ENCODE measurements at places on chromosomes 4 and X.

DNA sequence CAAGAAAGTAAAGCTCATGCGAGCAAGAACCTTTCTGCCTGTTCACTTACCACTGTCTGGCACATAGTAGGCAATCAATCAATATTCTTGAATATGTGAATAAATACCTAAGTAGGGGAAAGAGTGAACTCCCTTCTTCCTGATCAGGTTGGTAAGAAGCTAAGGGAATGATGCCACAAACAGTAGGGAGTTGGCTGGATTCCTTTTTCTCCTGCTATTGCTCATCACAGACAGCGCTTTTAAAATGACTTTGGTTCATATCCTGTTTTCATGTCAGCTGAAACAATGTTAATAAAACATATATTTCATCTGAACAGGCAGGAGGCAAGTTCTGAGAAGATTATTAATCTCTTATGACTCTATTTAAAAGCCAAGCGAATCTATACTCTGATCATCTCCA lies 99.2 kb downstream of the NSUN7 start:
- DNase-seq = no peak

- DNase-seq = no peak
Measured at GRCh38 chrX:151714362-151714761, 1.5 kb upstream of the FATE1 start.

- DNase-seq = no peak
Measured at GRCh38 chr4:155403886-155404285, 27.1 kb upstream of the MAP9 start.

GRCh38 chr4:48509543-48509942 lies 19.5 kb downstream of the ZAR1 start:
- no peak for DNase-seq

- DNase-seq = no peak
Measured at GRCh38 chrX:101349193-101349562, 636 bp upstream of the TIMM8A start.

DNA sequence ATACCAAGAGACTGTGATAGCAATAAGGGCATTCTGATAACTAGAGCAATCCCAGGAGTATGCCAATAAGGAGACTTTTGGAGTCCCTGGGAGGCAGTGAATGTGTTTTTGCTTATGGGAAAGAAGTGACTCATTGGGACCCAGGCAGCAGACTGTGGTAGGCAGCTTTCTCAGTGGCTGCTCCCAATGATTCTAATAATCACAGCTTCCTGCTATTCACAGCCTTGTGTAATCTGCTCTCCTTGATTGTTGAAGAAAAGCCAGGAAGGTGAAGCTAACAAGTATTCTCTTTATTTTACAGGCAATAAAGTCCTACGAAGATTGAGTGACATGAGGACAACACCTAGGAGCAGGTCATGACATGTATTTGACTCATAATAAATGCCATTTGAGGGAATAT lies 70.3 kb upstream of the DDX60 start:
- DNase-seq = no peak

DNA sequence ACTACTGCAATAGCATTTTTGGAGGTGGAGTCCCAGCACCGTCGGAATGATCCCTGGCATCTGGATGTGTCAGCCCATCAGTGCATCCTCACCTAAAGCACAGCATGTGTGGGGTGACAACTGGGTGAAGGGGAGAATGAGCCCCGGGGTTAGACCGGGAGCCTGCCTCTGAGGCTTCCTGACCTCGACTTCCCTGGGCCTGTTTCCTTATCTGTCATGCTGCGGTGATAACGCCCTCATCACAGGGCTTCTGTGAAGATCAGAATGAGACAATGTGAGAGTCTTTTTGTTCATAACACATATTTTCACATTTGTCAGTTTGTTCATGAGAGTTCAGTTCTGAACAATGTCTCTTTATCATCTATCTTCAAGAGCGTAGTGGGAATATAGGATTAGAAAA lies 31.1 kb upstream of the PDLIM3 start:
- no peak for DNase-seq

DNA sequence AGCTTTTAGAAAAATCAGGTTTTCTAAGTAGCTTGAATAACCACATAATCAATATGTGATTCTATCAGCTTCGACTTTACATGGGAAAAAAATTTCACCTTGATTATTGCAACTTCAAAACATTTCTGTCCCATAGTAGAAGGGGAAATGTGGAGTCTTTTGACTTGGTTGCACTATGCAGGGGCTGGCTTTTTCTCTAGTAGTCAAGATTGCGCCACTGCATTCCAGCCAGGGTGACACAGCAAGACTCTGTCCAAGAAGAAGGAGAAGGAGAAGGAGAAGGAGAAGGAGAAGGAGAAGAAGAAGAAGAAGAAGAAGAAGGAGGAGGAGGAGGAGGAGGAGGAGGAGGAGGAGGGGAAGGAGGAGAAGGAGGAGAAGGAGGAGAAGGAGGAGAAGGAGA lies 84.9 kb downstream of the MAML3 start:
- no peak for DNase-seq

- no peak for DNase-seq
Measured at GRCh38 chrX:11319806-11320520, 26.8 kb downstream of the AMELX start.

DNA sequence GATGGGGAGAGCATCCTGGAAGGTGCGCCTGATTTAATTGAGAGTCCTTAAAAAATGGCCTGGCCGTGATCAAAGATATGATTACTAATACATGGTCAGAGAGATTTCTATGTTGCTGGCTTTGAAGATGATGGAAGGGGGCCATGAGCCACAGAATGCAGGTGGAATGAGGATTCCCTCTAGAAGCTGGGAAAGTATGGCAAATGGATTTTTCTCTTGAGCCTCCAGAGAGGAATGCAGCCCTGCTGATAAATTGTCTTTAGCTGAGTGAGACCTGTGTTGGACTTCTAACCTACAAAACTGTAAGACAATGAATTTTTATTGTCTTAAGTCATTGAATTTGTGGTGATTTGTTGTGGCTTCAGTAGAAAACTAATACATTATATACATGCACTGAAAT lies 7.7 kb downstream of the NUDT9 start:
- no peak for DNase-seq

DNA sequence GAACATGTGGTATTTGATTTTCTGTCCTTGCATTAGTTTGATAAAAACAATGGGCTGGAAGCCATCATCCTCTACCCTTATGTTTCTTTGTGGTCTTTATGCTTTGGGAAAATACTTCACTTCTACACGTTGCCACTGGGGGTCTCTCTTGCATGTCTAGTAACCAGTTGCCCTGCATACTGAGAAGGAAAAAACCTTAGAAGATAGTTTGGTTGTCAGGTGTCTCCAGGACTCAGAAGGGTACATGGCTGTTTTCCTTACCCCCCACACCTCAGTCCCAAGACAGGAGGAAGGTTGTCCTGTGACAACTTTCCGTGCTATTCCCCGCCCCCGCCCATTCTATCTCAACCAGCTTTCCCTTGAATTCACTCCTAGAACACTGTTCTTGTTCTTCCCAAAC lies 62.1 kb upstream of the LANCL3 start:
- DNase-seq = no peak

GRCh38 chrX:9311421-9312160 lies 153.3 kb upstream of the TBL1X start:
- DNase-seq = no peak

- no peak for DNase-seq
Measured at GRCh38 chrX:131394384-131394783, 105.3 kb upstream of the IGSF1 start.

- no peak for DNase-seq
Measured at GRCh38 chrX:147069926-147070325, 255.4 kb upstream of the CXorf51A start.

DNA sequence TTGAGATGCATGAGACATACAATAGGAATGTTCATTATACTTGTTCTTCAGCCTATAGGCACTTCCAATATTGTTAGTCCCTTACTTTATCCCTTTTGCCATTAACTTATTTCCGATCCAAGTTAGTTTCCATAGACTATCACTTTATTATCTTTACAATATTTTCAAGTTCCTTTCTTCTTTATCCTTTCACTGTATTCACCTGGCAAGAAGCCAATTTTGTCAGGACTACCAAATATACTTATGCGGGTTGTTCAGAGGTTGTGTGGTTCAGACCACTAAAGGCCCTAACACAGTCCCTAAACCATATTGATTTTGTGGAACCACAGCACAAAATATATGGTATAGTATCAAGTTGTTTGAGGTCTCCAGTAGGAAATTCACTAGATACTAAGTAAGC lies 245.0 kb upstream of the HTR2C start:
- no peak for DNase-seq

DNA sequence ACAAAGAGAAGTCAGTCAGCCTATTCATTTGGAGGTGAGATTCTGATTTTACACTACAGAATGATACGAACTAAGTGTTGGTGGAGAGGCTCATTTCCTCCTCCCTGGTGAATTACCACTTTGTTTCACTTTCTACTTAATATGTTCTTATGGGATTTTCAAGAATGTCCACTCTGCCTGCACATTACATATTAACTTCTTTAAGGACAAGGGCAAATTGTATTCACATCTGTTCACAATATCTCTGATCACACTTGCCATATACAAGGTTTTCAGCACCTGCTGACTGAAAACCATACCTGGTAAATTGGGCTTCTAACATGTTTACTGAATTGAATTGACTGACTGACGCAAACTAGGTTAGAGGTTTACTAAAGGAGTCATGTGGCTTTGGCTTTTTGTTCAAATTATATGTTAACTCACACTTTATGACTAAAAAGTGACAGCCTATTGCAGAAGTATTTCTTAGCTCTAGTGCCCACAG lies 188.4 kb upstream of the MBNL3 start:
- DNase-seq = no peak

DNA sequence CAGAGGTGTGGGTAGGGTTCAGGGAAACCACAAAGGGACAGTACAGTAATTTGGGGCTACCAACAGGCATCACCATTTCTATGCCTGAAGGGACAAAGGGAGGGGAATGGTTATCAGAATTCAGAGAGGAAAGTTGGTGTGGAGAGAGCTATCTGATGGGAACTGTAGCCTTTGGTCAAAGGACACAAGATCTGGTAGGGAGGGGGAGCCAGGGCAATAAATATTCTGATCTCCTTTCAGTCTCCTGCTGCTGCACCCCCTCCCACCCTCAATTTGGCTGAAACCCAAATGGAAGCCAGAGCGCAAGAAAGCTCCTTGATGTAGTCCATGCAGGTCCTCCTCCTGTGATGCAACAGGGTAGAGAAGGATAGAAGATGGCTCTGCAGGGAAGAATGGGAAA lies 14.6 kb downstream of the PGK1 start:
- no peak for DNase-seq

DNA sequence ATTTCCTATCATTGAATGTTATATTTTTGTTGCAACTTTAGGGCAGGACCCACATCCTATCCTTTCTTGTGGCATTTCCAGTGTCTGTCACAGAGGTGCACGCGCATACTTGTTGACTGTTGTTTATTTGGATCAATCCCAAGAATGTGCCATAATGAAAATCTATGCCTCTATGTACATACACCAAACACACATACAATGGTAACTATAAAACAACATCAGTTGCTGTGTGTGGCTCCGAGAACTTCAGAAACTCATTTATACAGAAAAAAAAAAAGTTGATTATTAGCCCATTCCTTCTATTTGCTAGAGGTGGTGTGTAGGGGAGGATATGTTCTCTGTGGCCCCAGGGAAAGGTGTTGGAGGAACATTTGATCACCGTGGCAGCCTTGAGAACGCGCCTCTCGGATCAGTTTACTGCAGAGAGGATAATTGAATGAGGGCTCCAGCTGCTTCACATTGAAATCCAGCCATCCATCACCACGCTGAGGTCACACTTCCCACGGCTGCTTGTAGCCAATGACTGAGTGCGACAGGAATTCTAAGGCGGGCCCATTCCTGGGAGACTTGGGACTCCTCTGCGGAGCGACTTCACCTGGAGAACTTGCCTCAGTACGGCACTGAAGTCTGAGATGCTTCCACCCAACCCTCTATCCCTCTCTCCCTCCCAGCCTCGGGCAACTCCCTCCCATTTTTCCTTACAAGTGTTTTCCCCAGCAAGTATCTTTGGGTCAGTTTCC lies 19.5 kb downstream of the SMPX start:
- DNase-seq = no peak

DNA sequence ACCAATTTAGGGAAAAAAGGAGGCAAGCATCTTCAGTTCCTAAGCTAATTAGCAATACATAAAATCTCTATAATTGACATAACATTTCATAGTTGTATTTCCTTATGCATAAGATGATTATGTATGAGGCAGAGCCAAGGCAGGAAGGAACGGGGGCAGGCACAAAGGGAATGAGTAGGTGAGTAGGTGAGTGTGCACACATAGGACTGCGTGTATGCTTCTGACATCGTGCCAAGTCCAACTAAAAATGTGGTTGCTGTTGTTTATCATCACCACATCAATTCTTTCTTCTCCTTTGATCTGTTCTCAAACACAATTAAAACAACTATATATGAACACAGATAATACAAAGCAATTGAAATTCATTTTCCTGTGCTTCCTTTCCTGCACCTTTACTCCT lies 131.2 kb downstream of the UNC5C start:
- no peak for DNase-seq

DNA sequence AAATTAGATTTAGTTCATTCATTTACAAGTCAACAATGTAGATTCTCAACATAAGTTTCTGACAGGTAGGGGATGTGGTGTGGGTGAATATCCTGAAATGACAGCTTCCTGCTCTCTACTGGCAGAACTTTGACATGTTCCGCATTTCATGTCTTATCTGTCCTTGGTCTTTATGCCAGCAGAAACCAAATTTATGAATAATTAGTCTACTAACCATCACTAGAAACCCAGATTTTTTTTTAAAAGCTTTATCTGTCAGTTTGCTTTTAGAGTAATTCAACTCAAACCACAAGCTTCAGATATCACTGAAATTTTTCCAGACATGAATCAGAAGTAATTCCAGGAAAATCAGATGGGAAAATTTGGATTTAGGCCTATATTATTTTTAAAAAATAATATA lies 17.9 kb downstream of the COQ2 start:
- DNase-seq = no peak

DNA sequence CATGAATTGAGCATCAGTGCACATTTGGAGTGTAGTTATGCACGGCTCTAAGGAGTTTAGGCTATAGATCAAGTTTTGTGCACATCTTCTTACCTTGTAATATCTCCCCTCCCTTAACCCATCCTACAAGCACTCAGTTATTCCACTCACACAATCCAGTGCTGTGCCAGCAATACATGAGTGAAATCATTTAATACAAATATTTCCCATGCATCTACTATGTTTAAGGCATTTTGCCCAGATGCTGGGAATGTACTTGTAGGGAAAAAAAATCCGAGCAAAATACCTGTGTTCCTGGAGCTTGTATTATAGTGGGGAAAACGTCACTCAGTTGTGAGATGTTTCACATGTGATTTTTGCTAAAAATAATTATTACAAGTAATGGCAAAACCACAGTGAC lies 191.6 kb upstream of the LDB2 start:
- no peak for DNase-seq

Measured in thymus (tissue), 14 donors.